Lung (tissue), 17 donors: ENCODE measurements at places on chromosomes 7 and 10. TPM values are rescaled to one million over a fixed set of nuclear protein-coding genes. Genes with fewer than 3 reads are reported as not detected.

DNA sequence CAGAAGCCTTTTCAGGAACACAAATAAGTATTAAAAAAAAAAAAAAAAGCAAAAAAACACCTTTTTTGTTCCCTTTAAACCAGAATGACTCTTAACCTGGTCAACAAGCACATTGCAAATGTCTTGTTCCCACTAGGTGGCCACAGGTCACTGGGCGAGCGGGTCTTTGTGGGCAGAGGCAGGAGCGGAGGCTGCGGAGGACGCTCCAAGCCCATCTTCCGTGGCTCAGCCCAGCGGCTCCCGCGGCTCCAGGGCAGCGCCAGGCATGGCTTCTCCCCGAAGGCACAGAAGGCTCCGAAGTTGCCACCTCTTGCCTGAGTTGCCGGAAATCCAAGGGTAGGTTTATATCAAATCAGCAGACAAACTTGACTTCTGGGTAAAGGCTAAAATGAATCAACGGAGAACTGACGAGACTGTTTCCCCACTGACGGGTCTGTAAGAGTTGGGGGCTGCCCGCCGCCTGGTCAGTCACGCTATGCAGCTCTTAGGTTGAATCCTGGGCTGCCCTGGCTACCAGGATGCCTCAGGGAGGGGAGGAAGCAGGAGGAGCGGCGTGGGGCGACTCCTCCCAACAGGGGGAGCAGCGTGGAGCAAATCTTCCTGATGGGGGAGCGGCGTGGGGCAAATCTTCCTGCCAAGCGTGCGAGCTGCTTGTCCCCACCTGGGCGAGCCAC lies 144.5 kb downstream of the PTPRN2 start:
- no peak overlapping the region for H3K4me3 ChIP-seq
- no peak for DNase-seq
- H3K27me3 ChIP-seq = no peaks in the 10 kb centered on the region
- H3K4me1 ChIP-seq = no peaks in the 10 kb centered on the region
- H3K27ac ChIP-seq = no peak overlapping the region

GRCh38 chr7:750111-750905 lies 23.2 kb upstream of the PRKAR1B start:
- DNase-seq = no peak
- H3K27ac ChIP-seq = no peak overlapping the region
- H3K4me1 ChIP-seq = no peaks in the 10 kb centered on the region

GRCh38 chr7:68733219-68734153 lies 864.8 kb upstream of the AUTS2 start:
- no peaks in the 10 kb centered on the region for H3K4me1 ChIP-seq
- no peaks in the 10 kb centered on the region for H3K36me3 ChIP-seq
- no peak overlapping the region for H3K4me3 ChIP-seq
- H3K27ac ChIP-seq = no peak overlapping the region
- no peaks in the 10 kb centered on the region for H3K27me3 ChIP-seq

DNA sequence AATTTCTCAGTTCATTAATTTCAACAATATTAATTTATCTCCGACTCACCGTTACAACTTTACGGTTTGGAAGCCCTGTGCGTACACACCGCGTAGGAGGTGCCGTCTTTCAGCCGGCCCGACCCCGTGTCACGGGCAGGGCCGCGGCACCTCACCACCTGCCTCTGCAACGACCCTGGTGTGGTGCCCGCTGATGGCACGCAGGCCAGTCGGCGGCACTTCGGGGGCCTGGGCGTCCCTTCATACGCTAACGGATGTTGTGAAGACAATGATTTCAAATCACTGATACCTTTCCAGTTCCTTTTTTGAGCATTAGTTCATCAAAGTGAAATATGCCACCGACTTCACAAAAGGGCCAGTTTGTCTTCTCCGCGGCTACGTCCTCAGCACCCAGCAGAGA lies 125.3 kb downstream of the EBF3 start:
- H3K27me3 ChIP-seq = no peaks in the 10 kb centered on the region
- peaks cover 5% of the 10 kb centered on the region for H3K4me1 ChIP-seq
- no peak overlapping the region for H3K27ac ChIP-seq
- no peak for DNase-seq
- no peaks in the 10 kb centered on the region for H3K36me3 ChIP-seq
- no peak overlapping the region for H3K4me3 ChIP-seq

GRCh38 chr10:116670706-116671105 lies 50.0 kb downstream of the PNLIPRP2 start:
- H3K4me1 ChIP-seq = no peaks in the 10 kb centered on the region
- H3K36me3 ChIP-seq = no peaks in the 10 kb centered on the region
- no peak for DNase-seq
- H3K27me3 ChIP-seq = no peaks in the 10 kb centered on the region

Gene SLC13A1
- not detected for total RNA-seq

- H3K36me3 ChIP-seq = no peaks in the 10 kb centered on the region
- H3K4me1 ChIP-seq = no peaks in the 10 kb centered on the region
Observed at GRCh38 chr7:71753236-71753635, 621.3 kb downstream of the GALNT17 start.

Gene NPSR1
- not detected for total RNA-seq

Gene ADAM12
- total RNA-seq = 5.8 TPM

Gene COX15
- total RNA-seq = 37.6 TPM

- no peak overlapping the region for H3K4me3 ChIP-seq
- no peaks in the 10 kb centered on the region for H3K27me3 ChIP-seq
Observed at GRCh38 chr10:51272555-51272954, 198.3 kb downstream of the PRKG1 start.

Gene ASB10
- not detected for total RNA-seq

Gene SFXN3
- total RNA-seq = 95.8 TPM

- no peaks in the 10 kb centered on the region for H3K27me3 ChIP-seq
- H3K4me3 ChIP-seq = no peak overlapping the region
- DNase-seq = peak; percentile 40
- no peaks in the 10 kb centered on the region for H3K36me3 ChIP-seq
- no peaks in the 10 kb centered on the region for H3K4me1 ChIP-seq
Observed at GRCh38 chr10:132506711-132507408, 30.7 kb upstream of the INPP5A start.

DNA sequence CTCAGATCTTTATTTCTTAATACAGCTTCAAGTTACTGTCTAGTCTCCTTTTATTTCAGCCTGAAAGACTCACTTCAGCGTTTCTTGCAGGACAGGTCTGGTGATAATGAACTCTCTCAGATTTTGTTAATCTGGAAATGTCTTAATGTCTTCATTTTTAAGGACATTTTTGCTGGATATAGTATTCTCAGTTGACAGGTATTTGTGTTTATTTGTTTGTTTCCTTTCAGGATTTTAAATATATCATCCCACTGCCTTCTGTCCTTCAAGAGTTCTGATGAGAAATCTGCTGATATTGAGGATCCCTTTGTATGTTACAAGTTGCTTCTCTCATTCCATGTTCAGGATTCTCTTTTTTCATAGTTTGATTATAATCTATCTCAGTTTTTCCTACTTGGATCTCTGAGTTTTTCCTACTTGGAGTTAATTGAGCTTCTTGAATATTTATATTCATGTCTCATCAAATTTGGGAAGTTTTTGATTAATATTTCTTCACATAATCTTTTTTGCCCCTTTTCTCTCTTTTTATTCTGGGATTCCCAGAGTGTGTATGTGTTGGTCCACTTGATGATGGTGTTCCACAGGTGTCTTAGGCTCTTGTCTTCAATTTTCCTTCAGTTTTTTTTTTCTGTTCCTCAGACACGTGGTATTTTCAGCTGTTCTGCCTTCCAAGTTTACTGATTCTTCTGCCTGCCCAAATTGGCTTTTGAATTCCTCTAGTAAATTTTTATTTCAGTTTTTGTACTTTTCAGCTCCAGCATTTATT lies 49.9 kb downstream of the PTEN start:
- H3K27me3 ChIP-seq = no peaks in the 10 kb centered on the region
- peak; percentile 50 for DNase-seq
- no peak overlapping the region for H3K27ac ChIP-seq
- H3K4me3 ChIP-seq = no peak overlapping the region
- peaks cover 21% of the 10 kb centered on the region for H3K36me3 ChIP-seq

Gene HDAC9
- total RNA-seq = 41.0 TPM

GRCh38 chr7:157564517-157565177 lies 227.8 kb downstream of the DNAJB6 start:
- no peaks in the 10 kb centered on the region for H3K4me1 ChIP-seq
- DNase-seq = no peak
- H3K27me3 ChIP-seq = no peaks in the 10 kb centered on the region
- H3K4me3 ChIP-seq = no peak overlapping the region
- no peaks in the 10 kb centered on the region for H3K36me3 ChIP-seq
- H3K27ac ChIP-seq = no peak overlapping the region

DNA sequence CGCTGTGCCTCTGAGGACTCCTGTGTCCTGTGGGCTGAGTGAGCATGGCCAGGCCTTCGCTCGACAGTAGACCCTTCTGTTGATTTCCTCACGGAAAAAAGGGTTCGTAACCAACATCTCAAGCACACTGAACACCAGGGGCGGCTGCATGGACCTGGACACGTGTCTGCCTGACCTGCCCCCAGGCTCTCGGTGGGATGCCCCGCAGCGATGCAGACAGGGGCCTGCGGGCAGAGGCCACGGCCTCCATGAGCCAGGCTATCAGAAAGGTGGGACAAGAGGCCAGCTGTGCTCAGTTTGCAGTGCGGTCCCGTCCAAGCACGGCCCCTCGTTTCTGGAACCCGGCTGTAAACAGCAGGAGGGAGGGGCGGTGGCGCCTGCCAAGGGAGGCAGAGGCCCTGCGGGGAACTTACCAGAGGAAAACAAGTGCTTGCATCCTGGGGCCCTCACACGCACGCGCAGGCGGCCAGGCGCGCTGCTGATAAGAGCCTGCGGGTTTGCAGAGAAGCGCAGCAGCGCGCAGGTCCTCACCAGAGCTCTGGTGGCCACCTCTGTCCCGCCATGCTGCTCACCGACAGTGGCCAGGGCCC lies 10.6 kb downstream of the GPR146 start:
- DNase-seq = peak; percentile 92
- H3K4me1 ChIP-seq = peaks cover 55% of the 10 kb centered on the region
- no peaks in the 10 kb centered on the region for H3K27me3 ChIP-seq

Gene FIS1
- total RNA-seq = 169 TPM
